Fibroblast of skin of left quadriceps (primary cell): ENCODE measurements at places on chromosomes 7 and 10.
A peak's percentile ranks its signal among the peaks of the same experiment; 100 is the strongest.

DNA sequence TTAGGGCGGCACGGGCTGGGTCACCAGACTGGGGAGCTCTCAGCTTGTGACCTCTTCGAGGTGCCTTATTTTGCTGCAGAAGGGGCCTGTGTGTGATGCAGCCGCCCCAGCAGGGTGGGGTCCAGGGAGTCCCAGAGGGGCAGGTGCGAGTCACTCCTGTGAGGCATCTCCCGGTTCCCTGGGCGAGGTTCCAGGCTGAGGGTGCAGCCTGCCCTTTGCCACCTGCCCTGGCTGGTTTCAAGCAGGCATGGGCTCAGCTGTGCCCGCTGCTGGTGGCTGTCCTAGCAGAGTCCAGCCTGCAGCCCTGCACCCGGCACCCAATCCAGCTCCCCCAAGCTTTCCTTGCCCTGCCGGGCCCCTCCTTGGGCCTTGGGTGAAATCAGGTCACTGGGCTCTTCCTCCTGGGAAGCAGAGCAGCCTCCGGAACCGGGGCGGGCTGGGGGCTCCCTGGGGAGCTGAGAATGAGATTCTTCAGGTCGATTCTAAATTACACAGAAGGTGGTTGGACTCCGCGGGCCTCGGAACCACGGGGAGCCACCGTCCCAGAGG is 64.8 kb downstream of the PWWP2B start:
- no peak for DNase-seq

DNA sequence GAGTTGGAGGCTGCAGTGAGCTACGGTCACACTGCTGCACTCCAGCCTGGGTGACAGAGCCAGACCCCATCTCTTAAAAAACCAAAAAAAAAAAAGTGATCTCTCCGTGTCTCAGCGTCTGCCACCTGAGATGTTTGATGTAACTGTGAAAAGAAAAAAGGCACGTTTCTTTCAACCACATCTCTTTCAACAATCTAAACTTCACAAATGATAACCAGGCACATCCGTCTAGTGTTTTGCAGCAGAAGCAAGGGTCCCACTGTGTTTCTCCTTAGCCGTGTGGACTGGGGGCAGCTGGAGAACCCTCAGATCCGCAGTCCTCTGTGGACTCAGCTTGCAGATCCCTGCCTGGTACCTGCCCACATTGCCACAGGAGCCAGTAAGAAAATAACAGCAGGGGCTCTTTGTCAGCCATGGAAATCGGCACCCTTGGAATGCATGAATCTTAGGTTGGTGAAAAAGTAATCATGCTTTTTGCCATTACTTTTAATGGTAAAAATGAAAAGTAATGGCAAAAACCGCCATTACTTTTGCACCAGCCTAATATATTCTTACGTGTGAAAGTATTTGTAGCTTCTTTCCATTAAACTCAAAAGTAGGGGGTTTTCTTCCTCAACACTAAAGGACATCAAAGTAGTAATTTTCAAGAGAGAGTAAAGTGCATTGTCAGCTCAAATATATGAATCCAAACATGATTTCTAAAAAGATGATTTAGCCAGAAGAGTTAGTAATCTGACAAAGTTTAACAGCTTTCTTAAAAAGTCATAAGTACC is 276.5 kb downstream of the CCDC3 start:
- DNase-seq, result no peak

GRCh38 chr10:132259702-132260482 is 47.9 kb downstream of the STK32C start:
- no peak for DNase-seq

DNA sequence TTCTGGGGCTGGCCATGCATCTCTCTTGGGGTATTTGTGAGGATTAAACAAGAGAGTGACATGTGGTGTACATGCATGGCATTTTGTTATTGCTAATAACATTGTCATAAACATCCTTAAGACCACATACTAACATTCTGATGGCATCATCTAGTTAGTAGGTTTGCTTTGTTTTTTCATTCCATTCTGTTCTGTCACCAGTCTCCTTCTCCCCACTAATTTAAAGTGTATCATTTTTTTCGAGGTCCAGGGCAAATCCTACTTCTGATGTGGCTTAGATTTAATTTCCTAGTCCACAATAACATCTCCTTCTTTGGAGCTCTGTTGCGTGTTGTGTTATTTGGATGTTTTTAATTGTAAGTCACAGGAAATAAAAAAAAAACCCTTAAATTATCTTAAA is 248.1 kb downstream of the LRMDA start:
- no peak for DNase-seq

- DNase-seq, result no peak
These were observed 84.6 kb downstream of the VPS50 start for GRCh38 chr7:93316730-93317129.

- DNase-seq, result peak; percentile 6
These were observed 35.9 kb upstream of the CACNB2 start for GRCh38 chr10:18104223-18104872.

- peak; percentile 15 for DNase-seq
These were observed 1.9 kb downstream of the ACSL5 start for GRCh38 chr10:112375721-112376395.

DNA sequence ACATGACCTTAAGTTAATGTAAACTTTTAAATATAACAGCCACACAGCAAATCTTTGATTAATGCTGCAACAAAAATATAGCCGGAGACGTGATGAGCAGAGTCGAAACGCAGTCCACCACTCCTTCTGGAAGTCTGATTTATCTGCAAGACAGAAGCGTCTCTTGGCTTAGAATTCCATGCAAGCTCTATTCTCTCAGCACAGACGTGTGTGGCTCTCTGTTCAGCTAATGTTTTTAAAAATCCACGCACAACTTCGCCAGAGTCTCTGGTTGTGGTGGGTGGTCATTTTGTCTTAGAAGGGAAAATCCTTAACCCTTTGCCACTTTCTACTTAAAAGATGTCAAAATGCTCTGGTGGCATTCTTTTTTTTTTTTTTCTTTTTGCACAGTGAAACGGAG is 438.0 kb upstream of the MGMT start:
- DNase-seq, result no peak

DNA sequence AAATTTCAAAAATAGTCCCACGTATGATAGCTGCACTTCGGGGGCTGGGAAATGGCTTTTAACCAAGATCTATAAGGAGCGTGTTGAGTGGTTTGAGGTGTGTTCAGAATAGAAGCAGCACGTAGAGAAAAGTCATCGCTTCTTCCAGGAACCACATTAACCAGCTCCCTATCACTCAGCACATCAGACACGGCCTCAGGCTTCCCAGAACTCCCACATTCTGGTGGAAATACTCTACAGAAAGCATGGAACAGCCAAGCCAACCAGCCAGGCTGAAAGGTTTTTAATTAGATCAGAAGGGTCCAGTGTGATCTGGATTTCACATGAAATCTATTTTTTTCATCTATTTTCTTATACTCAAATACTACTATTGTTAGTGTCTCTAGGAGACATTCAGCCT is 231.5 kb upstream of the NRP1 start:
- DNase-seq, result no peak

GRCh38 chr10:12252882-12253546 is 57.0 kb downstream of the CDC123 start:
- no peak for DNase-seq

DNA sequence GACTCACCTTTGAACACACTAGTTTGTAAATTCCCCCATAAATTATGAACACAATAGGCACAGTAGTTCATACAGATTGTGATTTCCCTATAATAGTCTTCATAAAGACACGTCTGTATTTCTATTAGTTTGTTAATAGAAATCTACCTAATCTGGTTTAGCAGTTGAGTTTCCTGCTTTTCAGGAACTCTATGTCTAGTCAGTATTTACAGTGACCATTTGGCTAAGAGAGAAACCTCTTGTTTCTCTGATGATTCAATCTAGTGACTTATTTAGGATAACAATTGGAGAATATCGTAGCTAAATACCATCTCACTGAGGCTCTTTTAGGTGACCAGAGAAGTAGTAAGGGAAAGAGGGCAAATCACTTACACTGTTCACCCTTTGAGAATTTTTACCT is 5.9 kb upstream of the HERPUD2 start:
- no peak for DNase-seq

- DNase-seq, result no peak
These were observed 16.7 kb upstream of the MGAM2 start for GRCh38 chr7:142094861-142095260.

DNA sequence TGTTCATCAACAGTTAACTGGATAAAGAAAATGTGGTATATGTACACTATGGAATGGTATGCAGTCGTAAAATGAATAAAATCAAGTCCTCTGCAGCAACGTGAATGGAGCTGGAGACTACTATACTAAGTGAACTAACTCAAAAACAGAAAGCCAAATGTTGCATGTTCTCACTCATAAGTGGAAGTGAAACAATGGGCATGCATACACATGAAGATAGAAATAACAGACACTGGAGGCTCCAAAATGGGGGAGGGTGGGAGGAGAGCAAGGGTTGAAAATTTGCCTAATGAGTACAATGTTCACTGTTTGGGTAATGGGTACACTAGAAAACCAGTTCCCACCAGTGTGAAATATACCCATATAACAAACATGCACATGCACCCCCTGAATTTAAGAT is 179.5 kb downstream of the ZWINT start:
- DNase-seq, result no peak
